Muscle of leg (tissue), 16 donors: ENCODE measurements at places on chromosomes 7 and 10.

DNA sequence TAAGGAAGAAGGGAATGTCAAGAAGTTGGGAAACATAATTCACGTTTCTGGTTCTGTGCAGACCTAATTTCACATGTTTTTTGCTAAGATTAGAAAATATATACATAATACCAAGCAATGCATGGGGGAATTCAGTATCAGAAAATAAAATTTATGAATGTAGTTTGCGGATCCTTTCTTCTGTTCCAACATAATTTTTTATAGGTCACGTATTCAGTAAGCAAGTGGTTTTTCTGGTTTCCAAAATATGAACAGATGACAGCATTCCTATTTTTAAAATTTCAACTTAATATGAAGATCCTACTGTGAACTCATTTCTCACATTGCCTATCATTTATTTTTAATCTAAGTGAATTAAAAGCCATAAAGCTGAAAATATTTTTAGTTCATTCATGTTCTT, 560.0 kb upstream of the NRG3 start:
- no peaks in the 10 kb centered on the region for H3K27me3 ChIP-seq
- H3K27ac ChIP-seq: no peak overlapping the region
- no peak for DNase-seq
- no peaks in the 10 kb centered on the region for H3K4me1 ChIP-seq
- no peaks in the 10 kb centered on the region for H3K36me3 ChIP-seq
- H3K4me3 ChIP-seq: no peak overlapping the region

DNA sequence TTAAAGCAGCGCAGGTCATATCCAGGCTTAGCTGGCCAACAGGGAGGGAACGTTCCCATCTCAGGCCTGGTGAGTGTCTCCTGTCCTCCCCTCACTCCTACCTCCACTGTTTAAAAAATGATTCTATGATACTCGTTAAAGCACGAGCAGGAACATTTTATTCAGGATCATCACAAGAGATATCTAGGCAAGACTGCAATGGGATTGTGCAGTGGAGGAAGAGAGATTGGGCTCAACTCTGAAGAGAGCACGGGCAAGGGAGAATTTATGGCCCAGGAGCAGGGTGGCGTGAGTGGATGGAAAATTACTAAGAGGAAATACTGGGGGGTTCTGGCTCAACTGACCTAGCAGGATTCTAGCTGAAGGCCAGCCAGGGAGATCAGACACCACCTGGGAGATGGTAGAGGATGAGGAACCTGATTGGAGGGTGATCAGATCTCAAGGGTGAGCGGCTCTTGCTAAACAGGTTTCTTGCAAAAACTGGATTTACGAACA, 9.0 kb upstream of the HSPB1 start:
- no peaks in the 10 kb centered on the region for H3K36me3 ChIP-seq
- H3K4me1 ChIP-seq: peaks cover 50% of the 10 kb centered on the region
- H3K27me3 ChIP-seq: no peaks in the 10 kb centered on the region

DNA sequence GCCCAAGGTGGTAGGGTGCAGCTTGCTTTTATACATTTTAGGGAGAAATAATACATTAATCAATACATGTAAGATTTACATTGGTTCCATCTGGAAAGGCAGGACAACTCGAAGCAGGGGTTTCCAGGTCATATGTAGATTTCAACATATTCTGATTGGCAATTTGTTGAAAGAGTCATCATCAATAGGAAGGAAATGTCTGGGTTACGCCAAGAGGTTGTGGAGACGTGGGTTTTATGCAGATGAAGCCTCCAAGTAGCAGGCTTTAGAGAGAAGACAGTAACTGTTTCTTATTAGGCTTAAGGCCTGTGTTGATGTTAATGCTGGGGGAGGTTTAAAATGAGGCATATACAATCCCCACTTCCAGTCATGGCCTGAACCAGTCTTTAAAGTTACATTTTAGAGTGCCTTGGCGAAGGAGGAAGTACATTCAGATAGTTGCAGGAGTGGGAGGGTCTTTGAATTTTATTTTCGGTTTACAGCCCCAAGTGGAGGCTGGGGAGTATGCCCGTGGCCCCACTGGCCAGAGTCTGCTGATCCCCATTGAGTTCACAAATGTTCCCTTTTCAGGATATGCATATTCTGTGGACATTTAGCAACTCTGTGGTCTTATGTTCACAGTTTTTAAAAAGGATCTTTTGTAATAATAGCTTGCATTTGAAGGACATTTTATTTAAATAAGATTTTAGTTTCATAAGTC, 166.0 kb upstream of the GDF10 start:
- no peaks in the 10 kb centered on the region for H3K4me1 ChIP-seq
- DNase-seq: no peak
- no peak overlapping the region for H3K4me3 ChIP-seq

GRCh38 chr10:55631071-55631654, 729.9 kb downstream of the ZWINT start:
- peak overlapping the region; percentile 43 for H3K4me3 ChIP-seq
- DNase-seq: peak; percentile 67
- H3K27me3 ChIP-seq: peaks cover 38% of the 10 kb centered on the region
- no peak overlapping the region for H3K27ac ChIP-seq

- no peak overlapping the region for H3K4me3 ChIP-seq
- no peaks in the 10 kb centered on the region for H3K36me3 ChIP-seq
- peak; percentile 92 for DNase-seq
- H3K27ac ChIP-seq: no peak overlapping the region
- peaks cover 10% of the 10 kb centered on the region for H3K4me1 ChIP-seq
- H3K27me3 ChIP-seq: no peaks in the 10 kb centered on the region
Measured at GRCh38 chr7:54788664-54789063, 29.7 kb upstream of the SEC61G start.

GRCh38 chr7:77238703-77239136, 39.1 kb upstream of the FGL2 start:
- H3K36me3 ChIP-seq: peaks cover 5% of the 10 kb centered on the region
- H3K27me3 ChIP-seq: no peaks in the 10 kb centered on the region
- peak; percentile 79 for DNase-seq
- peaks cover 2% of the 10 kb centered on the region for H3K4me1 ChIP-seq
- H3K27ac ChIP-seq: no peak overlapping the region
- H3K4me3 ChIP-seq: no peak overlapping the region

GRCh38 chr10:110711382-110711781, 67.2 kb downstream of the RBM20 start:
- H3K4me1 ChIP-seq: peaks cover 26% of the 10 kb centered on the region
- H3K27ac ChIP-seq: no peak overlapping the region
- DNase-seq: no peak
- no peaks in the 10 kb centered on the region for H3K36me3 ChIP-seq
- H3K4me3 ChIP-seq: no peak overlapping the region

DNA sequence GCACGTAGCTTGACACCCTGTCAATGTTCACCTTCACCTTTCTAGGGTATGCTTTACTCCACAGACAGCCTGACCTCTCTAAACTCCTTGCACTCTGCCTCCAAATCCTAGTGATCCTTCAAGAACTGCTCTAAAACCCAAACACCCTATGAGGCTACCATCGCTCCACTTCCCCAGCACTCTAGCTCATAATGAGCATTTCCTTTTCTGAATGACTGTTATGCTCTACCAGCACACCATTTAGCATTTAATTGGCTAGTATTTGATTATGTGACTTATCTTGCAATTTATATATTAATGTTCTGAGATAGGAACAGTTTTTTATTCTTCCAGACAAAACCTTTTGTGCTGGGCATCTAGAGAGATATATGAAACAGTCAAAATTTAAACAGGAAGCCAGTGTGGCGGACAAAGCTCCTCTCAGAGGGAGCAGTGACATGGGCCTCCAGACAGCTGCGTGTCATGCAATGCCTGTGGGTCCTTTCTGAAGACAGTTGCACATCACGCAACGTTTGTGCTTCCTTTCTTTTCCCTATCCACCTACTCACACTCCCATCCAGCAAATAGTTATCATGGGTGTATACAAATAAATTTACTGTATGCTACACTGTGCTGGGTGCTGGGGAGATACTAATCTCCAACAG, 86.3 kb downstream of the ALOX5 start:
- H3K4me3 ChIP-seq: no peak overlapping the region
- H3K27me3 ChIP-seq: no peaks in the 10 kb centered on the region
- peaks cover 47% of the 10 kb centered on the region for H3K36me3 ChIP-seq

GRCh38 chr10:109275960-109276359, 647.4 kb downstream of the XPNPEP1 start:
- H3K4me3 ChIP-seq: no peak overlapping the region
- H3K27ac ChIP-seq: no peak overlapping the region
- no peaks in the 10 kb centered on the region for H3K36me3 ChIP-seq
- H3K27me3 ChIP-seq: no peaks in the 10 kb centered on the region
- DNase-seq: peak; percentile 15
- no peaks in the 10 kb centered on the region for H3K4me1 ChIP-seq

- H3K4me3 ChIP-seq: no peak overlapping the region
- no peaks in the 10 kb centered on the region for H3K4me1 ChIP-seq
- no peak overlapping the region for H3K27ac ChIP-seq
- DNase-seq: no peak
- no peaks in the 10 kb centered on the region for H3K27me3 ChIP-seq
Measured at GRCh38 chr10:56329961-56330360, 31.1 kb downstream of the ZWINT start.

DNA sequence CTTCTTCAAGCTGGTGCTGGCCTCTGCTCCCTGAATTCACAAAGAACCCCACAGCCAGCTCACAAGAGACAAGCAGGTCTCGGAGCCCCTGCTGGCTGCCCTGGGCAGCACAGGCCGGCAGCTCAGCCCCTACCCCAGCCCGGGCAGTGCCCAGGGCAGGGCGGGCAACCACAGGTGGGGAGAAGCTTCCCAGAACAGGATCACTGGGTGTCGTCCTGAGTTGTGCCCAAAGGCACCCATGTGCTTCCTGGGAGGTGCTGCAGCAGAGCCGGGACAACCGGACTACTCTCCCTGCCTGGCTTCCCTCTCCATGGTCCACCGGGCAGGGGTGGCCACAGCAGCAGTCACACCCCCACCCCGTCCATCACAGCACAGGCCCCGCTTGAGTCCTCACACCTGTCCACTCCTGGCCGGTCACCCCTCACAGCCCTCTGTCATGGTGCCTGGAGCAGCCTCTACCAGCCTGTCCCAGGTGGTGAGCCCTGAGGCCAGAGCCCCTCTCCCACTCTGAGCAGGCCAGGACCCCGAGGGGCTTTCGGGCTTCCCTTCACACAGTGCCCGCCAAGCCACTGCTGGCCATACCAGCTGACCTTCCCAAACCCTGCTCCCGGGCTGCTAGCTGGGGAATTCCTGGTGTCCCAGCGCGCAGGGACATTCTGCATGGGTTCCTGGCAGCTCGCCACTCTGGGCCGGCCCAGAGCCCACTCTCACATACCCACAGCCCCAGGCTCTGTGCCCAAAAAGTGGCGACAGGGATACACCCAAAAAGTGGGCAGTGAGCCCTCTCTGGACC, 3.1 kb downstream of the RASGEF1A start:
- H3K4me3 ChIP-seq: no peak overlapping the region
- no peak overlapping the region for H3K27ac ChIP-seq
- no peaks in the 10 kb centered on the region for H3K36me3 ChIP-seq
- DNase-seq: no peak

GRCh38 chr10:7625836-7626235, 40.9 kb downstream of the ITIH5 start:
- H3K4me1 ChIP-seq: peaks cover 5% of the 10 kb centered on the region
- H3K27me3 ChIP-seq: no peaks in the 10 kb centered on the region
- H3K36me3 ChIP-seq: no peaks in the 10 kb centered on the region
- no peak overlapping the region for H3K4me3 ChIP-seq
- H3K27ac ChIP-seq: peak overlapping the region; percentile 51

DNA sequence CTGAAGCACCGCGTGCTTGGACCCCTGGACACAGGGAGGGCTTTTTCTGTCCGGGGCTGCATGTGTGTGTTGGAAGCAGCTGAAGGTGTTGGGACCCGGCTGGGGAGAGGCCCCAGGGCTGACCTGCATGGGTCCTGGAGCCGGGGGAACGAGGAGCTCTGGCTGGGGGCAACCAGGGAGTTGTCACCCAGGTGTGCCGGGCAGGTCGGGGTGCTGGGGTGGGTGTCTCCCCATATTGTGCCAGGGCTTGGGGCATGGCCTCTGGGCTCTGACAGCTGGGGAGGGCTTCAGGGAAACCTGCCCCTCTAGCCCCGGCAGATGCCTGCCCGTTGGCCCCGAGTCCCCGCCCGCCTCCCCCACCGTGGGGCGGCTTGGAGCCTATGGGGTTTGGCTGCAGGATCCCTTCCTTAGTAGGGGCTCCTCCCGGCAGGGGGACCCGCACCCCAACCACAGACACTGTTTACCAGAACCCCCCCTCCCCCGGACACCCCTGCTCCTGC, 42.3 kb downstream of the UNCX start:
- H3K4me3 ChIP-seq: no peak overlapping the region
- no peak overlapping the region for H3K27ac ChIP-seq
- H3K27me3 ChIP-seq: peaks cover 46% of the 10 kb centered on the region
